Activated gamma-delta T cell treated with anti-CD3 and anti-CD28 coated beads, Interleukin-2, amount 50 U/mL, for 16 hours (primary cell): ENCODE measurements at places on chromosomes 3 and 15.

DNA sequence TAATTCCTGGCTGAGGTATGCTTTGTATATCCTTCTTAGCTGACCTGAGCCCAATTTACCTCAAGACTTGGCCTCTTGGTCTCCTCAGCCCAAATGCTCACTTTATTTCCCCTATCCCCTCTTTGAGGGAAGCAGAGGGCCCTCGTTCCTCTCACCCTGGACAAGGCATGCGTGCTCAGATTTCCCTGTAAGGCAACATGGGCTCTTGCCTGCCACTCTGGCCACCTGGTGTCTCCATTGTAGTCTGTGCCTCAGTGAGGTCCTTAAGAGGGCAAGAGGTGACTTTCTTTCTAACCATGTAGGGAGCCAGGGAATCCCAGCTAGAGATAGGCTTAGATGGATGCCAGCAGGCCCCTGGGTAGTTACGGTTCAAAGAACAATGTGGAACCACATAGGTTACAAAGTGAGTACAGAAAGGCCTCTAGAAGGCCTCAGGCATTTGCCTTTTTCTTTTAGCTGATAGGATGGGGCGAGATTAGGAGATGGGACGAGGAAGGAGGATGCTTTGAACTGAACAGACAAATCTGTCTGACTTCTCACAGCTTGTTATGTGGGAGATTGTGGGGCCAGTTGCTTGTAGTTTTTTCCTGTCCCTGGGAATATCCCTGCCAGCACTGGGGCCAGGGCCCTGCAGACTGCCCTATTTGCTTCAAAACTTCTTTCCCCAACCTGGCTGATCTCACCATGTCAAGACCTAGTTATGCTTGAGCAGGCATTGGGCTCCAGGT, 1.1 kb upstream of the INTS14 start:
- DNase-seq, result no peak

DNA sequence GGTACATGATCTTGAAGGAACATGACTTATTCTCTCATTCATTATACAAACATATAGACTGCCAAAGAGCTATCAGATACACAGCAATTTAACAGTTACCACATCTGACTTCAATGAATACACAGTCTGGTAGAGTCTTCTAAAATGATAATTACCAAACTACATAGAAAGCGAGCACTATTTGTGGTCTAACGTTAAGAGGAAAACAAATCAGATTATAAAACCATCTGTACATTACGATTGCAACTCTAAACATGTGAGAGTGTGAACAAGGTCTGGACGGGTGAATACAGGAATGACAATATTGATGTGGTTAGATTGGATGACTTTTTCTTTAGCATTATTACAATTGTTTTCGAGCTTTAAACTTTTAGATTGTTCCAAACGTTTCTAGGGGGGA, 16.3 kb downstream of the CX3CR1 start:
- no peak for DNase-seq

GRCh38 chr3:38129058-38129457, 7.9 kb downstream of the ACAA1 start:
- DNase-seq, result no peak

DNA sequence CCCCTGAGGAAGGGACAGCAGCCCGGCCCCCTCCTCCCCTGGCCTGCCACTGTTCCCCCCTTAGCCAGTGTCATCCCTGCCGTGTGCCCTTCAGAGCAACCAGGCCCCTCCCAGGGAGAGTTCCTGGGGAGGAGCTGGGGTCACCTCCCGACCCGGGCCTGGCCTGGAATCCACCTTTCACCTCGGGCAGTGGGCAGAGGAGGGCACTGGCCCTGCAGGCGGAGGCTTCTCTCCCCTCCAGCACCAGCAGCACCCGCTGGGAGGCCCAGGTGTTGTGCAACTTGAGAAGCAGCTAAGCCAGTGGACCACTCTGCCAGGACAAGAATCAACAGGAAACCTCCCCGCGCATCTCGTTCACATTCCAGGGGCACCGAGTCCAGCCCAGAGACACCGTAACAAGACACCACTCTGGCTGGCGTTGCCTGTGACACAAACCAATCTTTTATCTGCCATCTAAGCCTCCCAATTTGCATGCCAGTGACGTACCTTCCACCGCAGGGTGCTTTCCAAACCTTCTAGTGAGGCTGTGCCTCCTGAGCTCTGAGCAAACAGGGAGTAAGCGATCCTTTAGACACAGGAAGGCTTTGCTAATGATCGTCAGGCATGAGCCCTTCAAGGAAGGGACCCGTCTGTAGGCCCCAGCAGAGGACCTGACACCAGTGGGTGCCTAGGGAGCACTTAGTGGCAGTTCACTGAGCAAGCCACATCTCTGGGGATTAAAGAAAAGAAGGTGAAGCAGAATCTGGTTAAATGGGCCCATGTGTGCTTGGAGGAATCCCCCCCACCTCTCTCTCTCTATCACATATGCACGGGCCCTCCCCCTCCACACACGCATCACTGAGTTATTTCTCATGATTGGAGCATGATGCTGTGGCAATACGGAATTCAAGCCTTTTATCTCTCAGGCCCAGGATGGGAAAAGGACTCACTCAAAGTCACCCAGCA, 98.9 kb upstream of the TLE3 start:
- DNase-seq, result no peak

GRCh38 chr15:57133127-57133968, 214.9 kb downstream of the TCF12 start:
- DNase-seq, result no peak

DNA sequence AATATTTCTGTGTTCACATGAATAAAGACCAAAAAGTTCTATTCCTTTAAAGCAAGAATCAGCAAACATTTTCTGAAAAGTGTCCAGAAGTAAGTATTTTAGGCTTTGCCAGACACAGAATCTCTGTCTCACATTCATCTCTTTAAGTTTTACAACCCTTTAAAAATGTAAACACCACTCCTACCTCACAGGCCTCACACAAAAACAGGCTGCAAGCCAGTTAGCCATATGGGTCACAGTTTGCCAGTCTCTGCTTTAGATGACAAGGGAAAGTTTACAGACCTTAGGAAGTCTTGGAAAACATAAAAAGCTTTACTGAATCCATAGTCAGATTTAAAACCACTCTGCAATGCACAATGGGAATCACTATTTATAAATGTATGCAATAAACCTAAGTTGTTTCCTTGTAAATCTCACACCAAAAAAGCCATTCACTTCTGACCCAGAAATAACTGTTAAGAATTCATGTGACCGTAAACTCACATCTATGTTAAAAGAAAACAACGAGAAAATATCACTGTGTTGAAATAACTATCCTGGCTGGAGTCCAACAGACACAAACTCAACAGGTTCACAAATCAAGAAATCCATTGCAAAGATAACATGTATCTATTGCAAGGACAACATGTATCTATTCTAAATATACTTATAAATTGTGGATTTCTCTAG, 308.2 kb downstream of the ULK4 start:
- DNase-seq, result no peak

DNA sequence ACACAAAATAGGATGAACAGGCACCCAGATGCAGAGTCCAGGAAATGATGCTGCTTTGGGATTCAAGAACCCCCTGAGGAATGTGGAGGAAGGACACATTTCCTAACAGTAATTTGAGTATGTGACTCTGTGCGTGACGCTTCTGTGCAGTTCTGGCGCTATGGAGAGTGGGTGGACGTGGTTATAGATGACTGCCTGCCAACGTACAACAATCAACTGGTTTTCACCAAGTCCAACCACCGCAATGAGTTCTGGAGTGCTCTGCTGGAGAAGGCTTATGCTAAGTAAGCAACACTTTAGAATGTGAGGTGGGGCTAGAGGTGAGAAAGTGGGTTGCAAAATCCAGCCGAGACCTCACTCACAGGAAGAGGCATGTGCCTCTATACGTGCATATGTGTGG, 28.3 kb downstream of the CAPN3 start:
- DNase-seq, result no peak

DNA sequence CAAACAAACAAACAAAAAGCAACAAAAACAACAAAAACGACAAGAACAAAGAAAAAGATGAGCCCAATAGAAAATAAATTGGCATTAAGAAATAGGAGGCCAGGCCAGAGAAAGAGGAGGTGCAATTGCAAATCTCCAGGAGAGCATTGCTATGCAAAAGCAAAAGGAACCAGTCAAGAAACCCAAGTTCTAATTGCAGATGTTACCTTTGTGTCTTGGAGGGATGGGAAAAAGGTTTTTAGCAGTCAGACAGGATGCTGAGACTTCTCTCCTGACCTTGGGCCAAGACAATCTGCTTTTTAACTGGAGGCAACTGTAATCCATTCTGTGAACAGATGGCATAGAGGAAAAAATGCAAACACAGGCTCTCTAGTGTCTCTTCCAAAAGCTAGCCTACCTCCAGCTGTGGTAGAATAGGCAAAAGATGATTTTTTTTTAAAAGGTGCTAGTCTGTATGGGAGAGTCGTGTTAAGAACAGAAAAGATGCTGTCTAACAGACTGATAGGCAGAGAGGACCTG, 56.4 kb downstream of the LSAMP start:
- no peak for DNase-seq

DNA sequence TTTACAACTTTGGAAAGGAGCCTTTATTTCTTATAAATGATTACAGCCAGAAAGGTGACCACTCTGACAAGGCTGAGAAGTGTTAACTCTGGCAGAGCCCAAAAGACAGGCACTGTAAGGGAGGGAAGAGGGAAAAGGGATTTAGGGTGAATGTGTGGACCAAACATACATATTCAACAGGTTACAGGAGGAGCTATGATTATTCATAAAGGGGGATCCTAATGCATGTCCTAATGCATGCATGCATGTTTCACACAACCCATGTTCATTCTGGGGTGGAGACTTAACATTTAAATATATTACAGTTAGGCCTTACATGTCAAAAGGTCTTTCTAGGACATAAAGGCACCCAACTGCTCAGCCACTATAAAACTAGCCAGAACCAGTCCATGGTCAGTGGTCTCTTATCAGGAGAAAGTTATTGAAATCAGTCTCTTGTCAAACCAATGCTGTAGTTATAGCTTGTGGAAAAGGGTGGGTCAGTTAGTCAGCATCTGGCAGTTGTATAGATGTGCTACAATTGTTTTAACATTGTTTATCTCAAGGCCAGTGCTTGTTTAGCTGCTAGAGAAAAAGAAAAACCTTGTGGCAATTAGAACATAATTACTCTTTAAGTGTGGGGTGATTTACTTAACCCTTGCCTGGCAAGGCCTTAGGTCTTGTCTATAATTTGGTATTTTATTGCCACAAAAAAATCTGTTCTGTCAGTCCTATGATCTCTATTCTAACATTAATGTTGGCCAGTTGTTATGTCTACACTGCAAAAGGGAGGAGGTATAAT, 77.5 kb downstream of the RAD18 start:
- DNase-seq, result no peak

GRCh38 chr3:30354513-30354912, 251.9 kb upstream of the TGFBR2 start:
- DNase-seq, result no peak

GRCh38 chr3:156782921-156783320, 43.2 kb upstream of the LEKR1 start:
- no peak for DNase-seq

- DNase-seq, result no peak
These were observed 682.1 kb upstream of the CFAP20DC start for GRCh38 chr3:59731943-59732342.

GRCh38 chr3:12934431-12934830, 93.1 kb upstream of the RPL32 start:
- DNase-seq, result no peak

- DNase-seq, result no peak
These were observed 79.6 kb upstream of the DCBLD2 start for GRCh38 chr3:98980915-98981596.

- no peak for DNase-seq
These were observed 18.3 kb downstream of the GNB5 start for GRCh38 chr15:52172869-52173268.

DNA sequence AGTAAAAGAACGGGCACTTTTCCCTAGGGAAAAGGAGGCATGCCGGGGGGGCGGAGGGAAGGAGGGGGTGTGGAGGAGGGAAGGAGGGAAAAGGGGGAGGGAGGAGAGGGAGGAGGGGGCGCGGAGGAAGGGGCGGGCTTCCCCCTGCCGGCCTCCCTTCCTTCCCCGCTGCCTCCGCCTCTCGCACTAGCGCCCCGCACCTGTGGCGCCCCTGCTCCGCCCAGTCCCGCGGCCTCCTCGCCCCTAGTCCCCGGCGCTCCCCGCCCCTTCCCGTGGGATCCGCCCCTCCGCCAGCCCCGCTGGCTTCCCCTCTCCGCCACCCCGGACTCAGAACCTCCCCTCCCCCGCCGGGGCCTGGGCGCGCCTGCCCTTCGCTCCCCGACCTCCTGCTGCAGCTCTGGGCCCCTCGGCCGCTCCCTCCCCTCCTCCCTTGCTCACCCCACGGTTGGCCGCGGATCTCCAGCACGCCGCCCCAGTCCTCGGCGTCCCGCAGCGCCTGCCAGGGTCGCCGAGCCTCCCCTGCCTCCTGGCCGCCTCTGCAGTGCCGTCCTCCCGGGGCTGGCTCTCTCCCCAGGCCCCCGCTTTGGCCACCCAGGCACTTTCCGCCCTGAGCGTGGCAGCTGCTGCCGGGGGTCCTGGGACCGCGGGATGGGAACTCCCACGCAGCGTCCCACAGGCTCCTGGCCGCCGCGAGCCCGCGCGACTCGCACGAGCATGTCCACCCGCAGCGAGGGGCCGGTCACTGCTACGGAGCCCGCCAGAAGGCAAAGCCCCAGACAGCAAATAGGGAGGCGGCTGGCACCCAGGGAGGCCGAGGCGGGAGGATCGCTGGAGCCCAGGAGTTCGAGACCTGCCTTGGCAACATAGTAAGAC, 147.4 kb downstream of the TJP1 start:
- no peak for DNase-seq

GRCh38 chr15:31136016-31136415, 34.5 kb upstream of the TRPM1 start:
- no peak for DNase-seq

DNA sequence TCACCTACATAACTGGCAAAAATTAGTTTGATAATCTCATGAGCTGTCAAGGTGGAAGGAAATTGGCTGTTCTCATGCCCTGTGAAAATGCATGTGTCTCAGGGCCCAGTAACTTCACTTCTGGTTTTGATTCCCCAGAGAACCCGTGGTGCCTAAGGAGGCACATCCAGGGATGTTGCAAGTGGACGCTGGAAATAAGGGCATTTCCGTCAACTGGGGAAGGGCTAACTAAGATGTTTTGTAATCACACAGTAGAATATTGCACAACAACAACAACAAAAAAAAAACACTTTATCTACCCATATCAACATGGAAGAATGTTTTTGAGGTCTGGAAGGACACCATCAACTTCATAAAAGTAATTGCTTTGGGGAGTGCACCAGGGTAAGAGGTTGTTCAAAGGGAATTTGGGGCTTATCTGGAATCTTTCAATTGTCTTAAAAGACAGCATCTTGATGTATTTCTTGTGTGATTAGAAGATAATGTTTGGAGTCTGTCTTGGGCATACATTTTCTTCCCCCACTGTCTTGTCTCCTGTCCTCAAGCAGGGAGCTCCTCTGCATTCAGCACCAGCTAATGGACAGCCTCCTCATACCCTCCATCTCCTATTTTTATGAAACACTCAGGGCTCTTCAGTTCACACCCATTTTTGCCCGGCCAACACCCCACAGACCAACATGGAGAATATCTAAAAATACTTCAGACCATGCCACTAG, 37.2 kb upstream of the PRR20G start:
- DNase-seq, result no peak

DNA sequence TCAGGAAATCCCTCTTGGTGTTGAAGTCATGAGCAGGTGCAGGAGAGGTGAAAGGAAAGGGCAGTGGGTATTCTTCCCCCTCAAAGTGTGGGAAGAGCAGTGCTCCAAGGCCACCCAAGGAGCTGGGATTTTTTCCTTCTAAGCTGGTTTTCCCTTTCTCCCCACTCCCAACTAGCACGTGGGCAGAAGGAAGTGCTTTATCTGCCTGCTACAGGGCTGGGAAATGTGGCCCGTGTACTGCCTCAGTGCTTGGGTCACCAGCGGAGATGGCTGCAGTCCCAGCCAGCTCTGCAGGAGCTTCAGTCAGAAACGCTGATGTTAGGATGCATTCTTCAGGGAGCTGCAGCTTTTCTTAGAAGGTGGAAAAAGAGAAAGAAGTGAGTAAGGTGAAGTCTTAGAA, 99.2 kb downstream of the CACNA1D start:
- no peak for DNase-seq
